Fibroblast of upper back skin (primary cell): ENCODE measurements at places on chromosomes 11 and 22.

- peak; percentile 77 for DNase-seq
Measured at GRCh38 chr11:17845431-17845881, 110.9 kb downstream of the KCNC1 start.

DNA sequence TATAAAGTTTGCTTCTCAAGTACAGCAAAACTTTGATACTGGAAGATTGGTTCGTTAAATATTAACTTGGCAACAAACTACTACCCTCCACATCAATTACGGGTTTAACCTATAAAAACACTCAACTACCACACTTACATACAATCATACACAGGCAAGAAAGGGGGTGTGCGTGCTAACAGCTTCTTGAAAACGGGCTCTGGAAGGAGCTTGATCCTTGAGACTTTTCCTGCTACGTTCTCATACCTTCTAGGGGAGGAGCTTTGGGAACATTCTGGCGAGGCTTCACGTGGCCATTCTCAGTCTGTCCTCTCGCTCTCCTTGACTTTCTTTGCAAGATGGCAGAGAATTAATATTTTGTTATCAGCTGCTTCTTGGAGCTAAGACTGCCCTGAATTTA lies 6.8 kb upstream of the ESAM start:
- no peak for DNase-seq

DNA sequence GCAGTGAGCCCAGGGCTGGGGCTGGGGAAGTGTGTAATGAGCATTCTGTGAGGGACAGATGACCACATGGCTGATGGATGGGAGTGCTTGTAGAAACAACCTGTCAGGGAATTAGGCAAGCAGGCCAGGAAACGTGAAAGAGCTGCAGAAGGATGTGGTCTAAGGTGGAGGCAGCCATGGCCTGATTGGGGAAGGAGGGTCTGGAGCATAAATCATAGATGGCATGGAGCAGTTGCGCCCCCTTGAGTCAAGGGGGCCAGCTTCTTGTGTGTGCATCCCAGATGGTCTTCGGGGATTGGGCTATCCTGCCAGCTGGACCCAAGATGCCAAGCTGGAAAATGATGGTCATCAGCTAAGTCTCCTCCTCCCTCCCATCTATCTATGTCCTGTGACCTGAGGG lies 119.4 kb upstream of the CLPB start:
- DNase-seq, result no peak

DNA sequence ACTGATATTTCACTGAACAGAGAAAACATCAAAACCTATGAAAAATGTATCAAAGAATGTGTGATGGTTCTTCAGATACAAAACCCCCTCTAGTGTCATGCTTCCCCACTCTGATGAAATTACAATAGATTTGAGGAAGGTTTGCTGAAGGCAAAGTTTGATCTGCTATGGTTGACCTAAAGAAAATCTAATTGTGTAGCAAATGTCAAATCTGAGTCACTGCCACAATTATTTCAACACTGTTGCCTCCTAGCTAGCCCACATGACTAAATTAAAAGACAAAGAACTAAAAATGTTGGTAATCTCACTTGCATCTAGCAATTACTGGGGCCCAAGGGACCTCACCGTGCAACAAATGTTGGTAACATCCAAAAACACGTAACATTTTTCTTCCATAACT lies 728.0 kb downstream of the DLG2 start:
- DNase-seq, result peak; percentile 27

GRCh38 chr11:7020183-7020917 lies at the start of the genes NLRP14 and ZNF214:
TSS of gene NLRP14 (plus strand) at chr11:7020479. CDS start at chr11:7038587, 18,108 bp downstream.
TSS of gene ZNF214 (minus strand) at chr11:7020346. CDS start at chr11:7002835, 17,511 bp downstream.
- peak; percentile 93 for DNase-seq

GRCh38 chr11:128061281-128061871 lies 526.0 kb downstream of the ETS1 start:
- DNase-seq, result peak; percentile 85

- no peak for DNase-seq
Measured at GRCh38 chr11:119029340-119030028, 1.2 kb downstream of the SLC37A4 start.

DNA sequence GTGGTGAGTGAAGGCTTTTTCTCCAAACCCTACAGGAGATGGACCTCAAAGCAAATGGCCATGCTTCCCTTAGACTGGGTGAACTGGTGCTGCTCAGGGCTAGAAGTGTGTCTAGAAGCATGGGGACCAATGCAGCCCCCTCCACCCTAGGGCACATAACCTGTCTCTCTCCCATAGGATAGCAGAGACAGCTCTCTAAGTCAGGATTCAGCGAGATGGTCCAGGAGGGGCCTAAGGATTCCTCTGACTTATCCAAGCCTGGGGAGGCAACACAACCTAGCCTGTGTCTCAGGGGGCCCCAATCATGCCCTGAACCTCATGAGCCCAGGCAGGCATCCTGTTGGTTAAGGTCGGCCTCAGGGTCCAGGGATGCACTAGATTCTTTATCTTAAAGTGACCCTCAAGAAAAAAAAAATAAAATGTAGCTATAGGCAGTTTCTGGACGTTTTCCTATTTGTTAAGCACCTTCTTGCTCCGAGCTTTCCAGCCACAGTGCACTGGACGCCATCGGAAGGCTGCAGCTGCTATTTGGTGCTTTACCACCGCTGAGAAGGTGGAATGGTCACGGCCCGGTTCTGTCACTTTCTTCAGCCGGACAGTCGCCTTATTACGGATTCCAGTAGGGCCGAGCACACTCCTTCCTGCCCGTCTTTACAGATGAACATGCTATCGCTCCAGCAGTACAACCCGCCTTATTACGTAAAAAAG lies 5.0 kb upstream of the CCND1 start:
- no peak for DNase-seq

DNA sequence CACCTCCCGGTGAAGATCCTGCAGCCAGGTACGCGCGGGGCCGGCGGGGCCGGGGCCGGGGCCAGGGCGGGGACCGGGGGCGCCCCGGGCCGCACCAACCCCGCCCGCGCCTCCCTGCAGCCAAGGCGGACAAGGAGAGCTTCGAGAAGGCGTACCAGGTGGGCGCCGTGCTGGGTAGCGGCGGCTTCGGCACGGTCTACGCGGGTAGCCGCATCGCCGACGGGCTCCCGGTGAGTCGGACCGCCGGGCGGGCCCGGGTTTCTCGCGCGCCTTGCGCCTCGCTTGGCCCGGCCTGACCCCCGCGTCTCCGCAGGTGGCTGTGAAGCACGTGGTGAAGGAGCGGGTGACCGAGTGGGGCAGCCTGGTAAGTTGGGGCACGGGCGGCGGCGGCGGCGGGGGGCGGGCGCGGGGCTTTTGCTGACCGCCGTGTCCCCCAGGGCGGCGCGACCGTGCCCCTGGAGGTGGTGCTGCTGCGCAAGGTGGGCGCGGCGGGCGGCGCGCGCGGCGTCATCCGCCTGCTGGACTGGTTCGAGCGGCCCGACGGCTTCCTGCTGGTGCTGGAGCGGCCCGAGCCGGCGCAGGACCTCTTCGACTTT lies 531 bp downstream of the PIM3 start:
- DNase-seq, result no peak

- no peak for DNase-seq
Measured at GRCh38 chr22:37182949-37183245, 5.2 kb downstream of the C1QTNF6 start.

DNA sequence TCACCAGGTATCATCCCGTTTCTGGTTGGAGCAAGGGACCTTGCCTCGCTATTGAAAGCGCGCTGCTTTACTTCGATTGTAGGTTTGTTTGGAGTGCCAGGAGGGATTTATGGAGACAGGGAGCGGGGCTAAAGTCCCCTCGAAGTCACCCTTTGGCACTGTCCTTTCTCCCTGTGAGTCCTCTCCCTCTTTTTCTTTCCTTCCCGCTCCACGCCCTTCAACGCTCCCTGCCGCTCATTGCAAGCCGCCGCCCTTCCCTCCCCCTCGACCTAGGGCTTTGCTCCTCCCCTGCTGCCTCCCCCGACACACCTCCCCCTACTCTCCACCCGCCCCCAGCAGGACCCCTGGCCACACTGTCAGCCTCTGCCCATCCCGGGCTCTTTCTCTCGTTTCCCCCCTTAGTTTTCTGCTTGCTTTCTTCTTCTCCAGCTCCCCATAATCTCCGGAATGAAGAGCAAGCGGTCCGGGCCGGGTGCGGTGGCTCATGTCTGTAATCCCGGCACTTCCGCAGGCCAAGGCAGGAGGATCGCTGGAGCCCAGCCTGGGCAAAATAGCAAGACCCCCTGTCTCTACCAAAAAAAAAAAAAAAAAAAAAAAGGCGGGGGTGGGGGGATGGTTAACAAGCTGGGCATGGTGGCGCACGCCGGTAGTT lies 41.0 kb downstream of the AHNAK start:
- no peak for DNase-seq

- DNase-seq, result no peak
Measured at GRCh38 chr22:37318364-37319109, 36.2 kb downstream of the CYTH4 start.

GRCh38 chr11:12166299-12167060 lies 56.1 kb downstream of the MICAL2 start:
- no peak for DNase-seq

GRCh38 chr11:111095327-111095726 lies 150.2 kb upstream of the POU2AF2 start:
- DNase-seq, result no peak

DNA sequence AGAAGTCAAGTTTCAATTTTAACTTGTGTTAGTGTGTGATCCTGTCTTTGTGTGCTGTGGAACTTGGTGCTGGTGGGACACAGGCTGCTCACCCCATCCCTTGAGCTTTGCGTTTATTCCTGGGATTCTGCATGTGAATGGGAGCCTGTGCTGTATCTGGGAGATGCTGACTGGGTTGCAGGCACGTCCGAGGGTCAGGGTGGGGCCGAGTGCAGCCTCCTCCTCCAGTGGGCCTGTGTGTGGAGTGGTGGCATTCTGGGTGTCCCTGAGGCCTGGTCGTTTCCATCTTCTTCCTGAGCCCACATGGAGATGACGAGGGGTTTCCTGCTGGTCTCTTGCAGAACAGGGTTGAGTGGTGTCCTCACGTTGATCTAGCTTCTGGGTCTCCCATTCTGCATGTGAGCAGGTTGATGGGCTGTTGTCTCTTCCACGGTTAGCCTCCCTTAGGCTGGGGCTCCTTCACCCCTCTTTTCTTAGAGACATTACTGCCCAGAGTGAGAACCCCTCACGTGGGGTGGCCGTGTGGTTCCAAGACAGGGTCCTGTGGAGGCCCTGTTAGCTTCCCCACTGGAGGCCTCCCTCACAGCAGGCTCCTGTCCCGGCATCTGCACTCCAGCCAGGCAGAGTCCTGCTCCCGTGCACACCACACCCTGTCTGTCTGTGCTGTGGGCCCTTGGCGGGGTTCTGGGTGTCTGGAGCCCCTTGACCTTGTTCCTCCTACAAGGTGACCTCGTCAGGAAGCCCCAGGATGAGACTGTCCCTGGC lies 4.9 kb downstream of the PTDSS2 start:
- no peak for DNase-seq

DNA sequence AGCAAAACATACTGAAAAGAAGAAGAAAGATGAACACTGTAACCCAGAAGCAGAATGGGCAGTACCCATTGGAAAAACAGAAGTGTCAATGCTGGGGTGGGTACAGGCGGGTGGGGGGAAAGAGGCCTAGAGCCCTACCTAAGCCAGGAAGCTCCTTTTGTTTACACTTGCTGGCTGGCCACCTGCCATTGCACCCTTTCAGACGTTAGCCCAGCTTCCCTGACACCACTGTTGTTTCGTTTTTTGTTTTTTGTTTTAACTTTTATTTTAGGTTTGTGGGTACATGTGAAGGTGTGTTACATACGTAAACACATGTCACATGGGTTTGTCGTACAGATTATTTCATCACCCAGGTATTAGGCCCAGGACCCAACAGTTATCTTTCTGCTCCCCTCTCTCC lies 55.4 kb downstream of the PLEKHA7 start:
- DNase-seq, result no peak

GRCh38 chr11:133136376-133136775 lies 395.9 kb downstream of the OPCML start:
- no peak for DNase-seq

DNA sequence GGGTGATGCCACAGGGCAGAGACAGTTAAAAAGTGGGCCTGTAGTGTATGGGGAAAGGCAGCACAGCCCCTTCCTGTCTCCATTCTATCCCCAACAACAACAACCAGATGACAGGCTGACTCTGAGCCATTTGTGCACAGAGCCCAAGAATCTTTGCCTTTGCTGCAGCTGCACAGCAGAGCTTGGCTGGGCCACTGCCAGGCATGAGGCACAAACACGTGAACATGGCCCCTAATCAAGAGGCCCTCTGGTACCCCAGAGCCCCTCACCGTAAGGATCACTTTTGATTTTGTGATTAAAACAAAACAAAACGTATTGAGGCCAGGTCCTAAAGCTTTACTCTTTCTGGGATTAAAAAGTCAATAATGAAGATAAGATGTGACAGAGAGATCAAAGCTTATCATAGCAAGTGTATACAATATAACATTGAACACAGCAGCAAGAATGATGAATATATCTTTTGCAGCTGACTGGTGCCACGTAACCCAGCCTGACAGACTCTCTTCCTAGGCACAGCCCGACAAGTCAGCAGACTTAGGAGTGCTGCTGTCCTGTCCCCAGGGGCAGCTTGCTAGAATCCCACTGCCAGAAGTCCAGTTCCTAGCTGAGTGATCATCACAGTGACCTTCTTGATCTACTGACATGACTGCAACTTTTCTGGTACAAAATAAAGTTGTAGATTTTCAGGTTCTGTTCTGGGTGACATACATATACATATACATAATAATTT lies 117.8 kb downstream of the SERGEF start:
- no peak for DNase-seq

DNA sequence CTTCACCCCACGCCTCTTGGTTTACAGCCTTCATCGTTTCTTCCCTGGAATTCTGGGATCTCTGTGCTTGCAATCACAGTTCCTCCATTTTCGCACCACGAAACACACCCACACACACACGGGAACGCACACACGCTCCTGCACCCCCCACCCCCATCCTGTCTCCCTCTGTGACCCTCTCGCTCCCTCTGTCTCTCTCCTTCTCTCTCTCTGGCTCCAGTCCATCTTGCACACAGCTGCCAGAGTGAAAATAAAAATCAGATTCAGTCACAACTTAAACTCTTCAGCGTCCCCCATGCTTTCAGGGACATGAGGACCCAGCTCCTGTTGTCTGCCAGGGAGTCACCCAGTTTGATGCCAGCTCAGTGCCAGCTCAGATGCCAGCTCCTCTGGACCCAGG lies 3.0 kb downstream of the GAL start:
- no peak for DNase-seq

DNA sequence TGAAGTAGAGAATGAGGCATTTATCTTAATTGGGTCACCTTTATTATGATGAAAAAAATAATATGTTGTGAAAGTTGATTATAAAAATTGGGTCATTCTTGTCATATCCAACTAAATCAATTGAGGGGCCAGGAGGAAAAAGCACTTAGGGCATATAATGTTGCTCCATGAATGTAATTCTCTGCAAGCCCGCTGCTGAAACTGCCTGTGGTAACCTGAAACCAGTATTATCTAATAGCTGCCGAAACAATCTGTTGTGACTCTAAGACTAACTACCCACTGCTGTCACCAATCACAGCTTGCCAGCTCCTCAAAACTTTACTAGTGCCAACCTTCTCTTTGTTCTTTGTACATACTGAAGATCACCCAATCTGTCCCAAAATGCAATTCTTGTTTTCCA lies 115.8 kb downstream of the ATG16L2 start:
- peak; percentile 27 for DNase-seq

GRCh38 chr11:86143087-86144030 lies 74.5 kb upstream of the PICALM start:
- DNase-seq, result no peak

GRCh38 chr11:78714539-78714938 lies 139.9 kb upstream of the NARS2 start:
- DNase-seq, result no peak

- peak; percentile 56 for DNase-seq
Measured at GRCh38 chr11:83827940-83828554, 541.9 kb upstream of the CCDC90B start.
